Left renal cortex interstitium (tissue), 4 donors: ENCODE measurements at places on chromosomes 16 and 17. TPM values are rescaled to one million over a fixed set of nuclear protein-coding genes. Genes with fewer than 3 reads are reported as not detected.

C17orf50 gene
- polyA plus RNA-seq, result 0.21 TPM

SCGB1C2 gene
- polyA plus RNA-seq, result 2.0 TPM

DNA sequence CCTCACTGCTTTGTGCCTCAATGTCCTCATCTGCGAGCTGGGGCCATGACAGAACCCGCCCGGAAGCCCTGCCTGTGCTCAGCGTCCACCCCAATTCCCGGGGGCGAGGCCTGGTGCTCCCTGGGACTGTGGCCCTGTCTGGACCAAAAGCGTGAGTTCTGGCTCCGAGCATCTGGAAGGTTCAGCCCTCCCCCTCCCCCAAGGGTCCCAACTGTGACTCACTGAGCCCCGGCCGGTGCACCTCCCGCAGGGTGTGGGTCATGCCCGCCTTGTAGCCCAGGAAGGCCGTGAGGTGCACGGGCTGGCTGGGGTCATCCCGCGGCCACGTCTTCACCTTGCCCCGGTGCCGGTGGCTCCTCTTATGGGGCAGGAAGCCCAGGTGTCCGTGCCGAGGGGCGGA, 755 bp downstream of the RPL3L start:
- DNase-seq, result no peak

- DNase-seq, result no peak
These were observed 475.0 kb downstream of the HS3ST3B1 start for GRCh38 chr17:14775731-14776492.

- no peak for DNase-seq
These were observed 13.0 kb upstream of the PNPO start for GRCh38 chr17:47928415-47928814.

DNA sequence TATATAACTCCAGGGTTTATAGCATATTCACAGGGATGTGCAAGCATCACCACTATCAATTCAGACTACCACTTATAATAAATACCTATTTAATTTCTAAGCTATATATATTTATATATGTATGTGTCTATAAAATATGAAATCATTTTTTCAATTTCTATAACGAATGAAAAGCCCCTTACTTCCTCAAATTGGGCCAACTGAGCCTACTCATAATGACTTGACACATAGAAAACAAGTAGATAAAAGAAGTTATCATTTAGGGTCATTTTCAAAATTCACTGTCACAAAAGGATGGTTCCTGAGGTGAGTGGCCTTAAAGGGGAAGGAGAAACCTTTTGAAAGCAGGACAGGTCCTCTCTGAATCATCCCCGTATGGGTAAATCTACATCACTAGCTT, 114.1 kb downstream of the ADCY9 start:
- no peak for DNase-seq

GRCh38 chr17:30388321-30389179, 9.8 kb downstream of the CPD start:
- no peak for DNase-seq

DNA sequence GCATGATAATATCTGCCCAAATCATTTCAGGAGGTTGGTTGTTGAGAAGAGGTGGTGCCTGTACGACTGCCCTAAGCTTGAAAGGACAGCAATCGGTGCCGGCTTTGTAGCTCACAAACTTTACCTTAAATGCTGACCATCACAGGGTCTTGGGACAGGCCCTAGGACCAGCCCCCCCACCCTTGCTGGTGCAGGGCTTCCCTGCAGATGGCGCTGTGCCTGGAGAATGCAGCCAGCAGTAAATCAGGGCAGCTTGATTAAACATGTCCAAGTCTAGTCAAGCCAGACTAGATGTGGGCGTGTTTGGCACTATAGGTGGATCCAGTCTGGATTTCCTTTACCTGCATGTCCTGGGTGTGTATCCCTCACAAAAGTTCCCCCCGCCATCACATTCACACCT, 135.5 kb upstream of the CRHR1 start:
- no peak for DNase-seq

GRCh38 chr16:1792836-1793577, 498 bp downstream of the IGFALS start:
- DNase-seq, result no peak

GRCh38 chr16:2707368-2708289, 12.4 kb downstream of the PRSS27 start:
- DNase-seq, result no peak

C17orf100 gene
- 9.0 TPM for polyA plus RNA-seq

DNA sequence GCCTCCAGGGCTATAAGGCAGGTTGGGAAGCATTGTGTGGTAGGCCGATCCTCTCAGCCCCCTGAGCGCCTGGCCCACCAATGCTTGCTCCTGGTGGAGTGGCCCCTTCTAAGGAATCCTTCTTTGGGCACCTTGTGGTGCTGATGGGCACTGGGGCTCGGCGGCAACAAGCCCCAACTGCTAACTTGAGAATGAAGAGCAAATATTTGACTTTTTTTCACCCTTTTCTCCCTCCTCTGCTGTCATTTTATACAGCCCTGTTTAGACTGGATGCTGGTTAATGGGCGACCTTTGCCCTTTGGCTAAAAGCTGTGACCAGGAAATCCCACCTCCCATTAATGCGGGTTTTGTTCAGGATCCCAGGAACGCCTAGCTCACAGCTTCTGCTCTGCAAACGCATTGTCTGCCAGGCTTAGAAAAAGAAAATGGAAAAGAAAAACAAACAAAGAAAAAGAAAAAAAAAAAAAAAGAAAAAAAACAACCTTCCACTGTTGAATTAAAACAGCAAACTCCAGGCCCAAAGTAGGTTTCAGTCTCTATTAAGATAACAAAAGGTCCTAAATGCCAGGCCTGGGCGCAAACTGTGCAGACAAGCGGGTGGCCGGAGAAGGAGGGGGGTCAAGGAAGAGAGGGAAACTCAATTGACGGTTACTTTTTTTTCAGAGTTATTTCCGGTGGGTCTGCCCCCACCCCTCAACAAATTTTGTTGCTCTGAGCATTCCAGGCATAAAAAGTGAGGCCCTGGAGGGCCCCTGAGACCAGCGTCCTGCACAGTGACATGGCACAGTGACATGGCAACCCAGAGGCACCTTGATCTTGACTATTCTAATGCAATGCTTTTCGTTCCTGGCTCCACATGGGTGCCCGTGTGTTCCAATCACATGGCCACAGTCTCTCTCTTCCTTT, 301.4 kb downstream of the MAF start:
- no peak for DNase-seq

- DNase-seq, result no peak
These were observed 11.9 kb downstream of the SCGB1C2 start for GRCh38 chr17:149231-149630.

DNA sequence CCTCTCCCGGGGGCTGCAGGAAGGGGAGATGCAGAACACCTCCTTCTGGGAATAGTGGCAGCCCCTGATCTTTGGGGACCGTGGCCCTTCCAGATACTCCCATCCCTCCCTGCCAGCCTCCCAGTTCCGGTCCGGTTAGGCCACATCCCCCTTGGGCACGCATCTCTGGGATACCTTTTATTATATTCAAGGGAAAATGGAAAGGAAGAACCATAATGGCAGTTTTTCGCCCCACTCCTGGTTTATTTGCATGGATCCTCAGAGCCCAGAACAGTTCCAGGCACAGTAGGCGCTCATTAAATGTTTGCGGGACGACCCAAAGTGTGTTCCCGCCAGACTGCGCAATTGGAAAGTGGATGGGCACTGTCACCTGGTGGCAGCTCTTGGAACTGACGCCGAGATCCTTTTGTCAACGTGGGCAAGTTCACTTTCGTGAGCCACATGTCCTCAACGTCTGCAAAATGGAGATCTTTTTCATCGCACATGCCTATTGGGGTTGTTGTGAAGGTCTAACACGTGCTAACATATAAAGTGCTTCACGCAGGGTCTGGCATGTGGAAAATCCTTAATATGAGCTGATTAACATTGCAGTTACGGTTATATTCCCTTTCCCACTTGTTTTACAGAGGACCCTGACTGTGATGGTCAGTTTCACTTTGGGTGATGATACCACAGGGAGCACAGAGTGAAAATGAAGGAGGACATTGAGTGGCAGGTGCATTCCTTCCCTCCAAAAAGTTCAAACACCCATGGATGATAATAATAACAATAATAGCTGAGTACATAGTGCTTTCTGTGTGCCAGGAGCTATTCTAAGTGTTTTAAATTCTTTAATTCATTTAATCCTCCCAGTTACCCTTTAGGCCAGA, 1.7 kb upstream of the GPRC5B start:
- no peak for DNase-seq

DNA sequence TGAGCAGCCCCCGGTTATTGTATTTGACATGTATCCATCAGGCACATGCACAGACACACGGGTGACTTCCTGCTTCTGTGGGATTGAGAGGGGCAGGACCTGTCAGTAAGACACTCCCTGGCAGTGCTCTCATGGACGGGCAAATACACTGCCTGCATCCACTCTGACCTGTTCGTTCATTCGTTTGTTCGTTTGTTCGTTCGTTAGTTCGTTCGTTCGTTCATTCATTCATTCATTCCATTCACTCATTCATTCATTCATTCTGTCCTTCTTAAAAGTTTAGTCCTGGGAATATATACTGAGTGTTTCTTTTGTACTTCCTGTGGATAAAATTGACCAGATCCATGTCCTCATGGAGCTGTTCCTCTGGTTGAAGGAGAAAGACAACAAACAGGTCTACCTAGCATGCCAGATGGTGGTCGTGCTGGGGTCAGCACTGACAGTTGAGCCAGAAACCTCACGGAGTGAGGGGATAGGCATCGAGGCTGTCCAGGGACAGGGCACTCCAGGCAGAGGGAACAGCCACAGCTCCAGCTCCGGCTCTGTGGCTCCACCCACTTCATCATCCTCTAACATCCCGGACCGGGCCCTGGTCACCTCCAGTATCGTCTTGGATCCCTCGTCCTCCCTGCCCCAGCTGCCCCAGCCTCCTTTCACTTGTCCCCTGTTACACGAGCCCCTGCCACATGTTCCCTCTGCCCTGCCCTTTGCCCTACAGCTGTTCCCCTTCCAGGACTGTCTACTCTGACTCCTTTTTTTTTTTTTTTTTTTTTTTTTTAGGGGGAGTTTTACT, 336.1 kb downstream of the CPPED1 start:
- DNase-seq, result no peak

DNA sequence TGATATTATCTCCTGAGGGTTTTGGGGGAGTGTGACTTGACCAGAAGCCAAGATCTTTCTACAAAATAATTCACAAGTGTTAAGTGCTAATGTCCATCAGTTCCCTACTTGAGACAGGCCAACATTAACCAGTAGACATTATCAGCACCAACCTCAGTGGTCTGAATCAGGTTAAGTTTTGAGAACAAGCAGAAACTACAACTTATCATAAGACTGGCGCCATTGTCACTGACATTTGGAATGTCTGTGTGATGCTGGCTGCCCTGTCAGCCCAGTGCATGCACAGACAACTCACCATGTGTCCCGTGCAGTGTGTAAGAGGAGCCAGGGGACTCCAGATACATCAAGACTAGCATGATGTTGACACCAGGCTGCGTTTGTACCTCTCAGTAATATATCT, 76.8 kb downstream of the CCDC182 start:
- no peak for DNase-seq

CCL7 gene
- not detected for polyA plus RNA-seq

- DNase-seq, result no peak
These were observed 3.9 kb downstream of the TELO2 start for GRCh38 chr16:1497014-1497598.

GRCh38 chr17:38746004-38746848, 1.9 kb downstream of the PCGF2 start:
- DNase-seq, result no peak
